ENCODE measurements at places on chromosomes 3 and 15. TPM values are rescaled to one million over a fixed set of nuclear protein-coding genes. Genes with fewer than 3 reads are reported as not detected.

Gene TEX55
- total RNA-seq: not detected

Gene TRPM1
- 0.08 TPM for total RNA-seq

DNA sequence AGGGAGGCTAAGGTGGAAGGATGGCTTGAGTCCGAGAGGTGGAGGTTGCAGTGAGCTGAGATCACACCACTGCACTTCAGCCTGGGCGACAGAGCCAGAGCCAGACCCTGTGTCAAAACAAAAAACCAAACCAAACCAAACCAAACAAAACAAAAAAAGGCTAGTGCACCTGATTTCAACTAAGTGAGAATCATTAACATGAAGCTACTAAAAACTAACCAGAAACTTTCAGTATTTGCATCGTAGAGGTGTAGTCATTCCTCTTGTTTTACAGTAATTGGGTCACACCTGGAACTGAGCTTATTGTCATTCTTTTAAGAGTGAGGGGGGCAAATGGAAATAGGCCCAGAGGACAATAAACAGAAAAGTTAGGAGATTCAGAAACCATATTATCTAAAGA is 58.5 kb downstream of the ST6GAL1 start:
- H3K4me3 ChIP-seq: no peak overlapping the region
- H3K27ac ChIP-seq: no peak overlapping the region
- DNase-seq: no peak
- peaks cover 2% of the 10 kb centered on the region for H3K27me3 ChIP-seq
- no peaks in the 10 kb centered on the region for H3K36me3 ChIP-seq

- H3K27ac ChIP-seq: no peak overlapping the region
- peak; percentile 53 for DNase-seq
- H3K27me3 ChIP-seq: no peaks in the 10 kb centered on the region
These were observed 47.5 kb downstream of the RAB11A start for GRCh38 chr15:65916664-65917406.

Gene NRROS
- total RNA-seq: not detected

DNA sequence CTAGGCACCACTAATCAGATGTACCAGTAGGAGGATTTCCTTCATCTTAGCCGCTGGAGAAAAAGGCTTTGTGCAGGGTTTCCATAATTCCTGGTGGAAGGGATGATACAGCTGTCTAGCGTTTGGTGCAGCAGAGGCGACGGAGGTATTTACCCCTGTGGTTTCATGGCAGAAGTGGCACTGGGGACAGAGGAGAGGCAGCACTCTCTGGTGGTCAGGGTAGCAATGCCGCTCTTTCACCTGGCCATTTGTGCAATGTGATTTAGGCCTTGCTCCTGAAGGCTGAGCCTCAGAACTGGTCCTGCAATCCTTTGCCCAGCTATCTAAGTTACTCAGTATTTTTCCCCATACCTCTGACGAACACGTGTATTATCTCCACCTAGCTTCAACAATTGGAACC is 47.1 kb upstream of the BNIP2 start:
- H3K27me3 ChIP-seq: peaks cover 5% of the 10 kb centered on the region
- H3K4me3 ChIP-seq: no peak overlapping the region
- no peaks in the 10 kb centered on the region for H3K4me1 ChIP-seq

- no peak for DNase-seq
- no peaks in the 10 kb centered on the region for H3K36me3 ChIP-seq
- no peak overlapping the region for H3K27ac ChIP-seq
- no peak overlapping the region for H3K4me3 ChIP-seq
- no peaks in the 10 kb centered on the region for H3K4me1 ChIP-seq
- no peaks in the 10 kb centered on the region for H3K27me3 ChIP-seq
These were observed 390.7 kb upstream of the RGMA start for GRCh38 chr15:93479715-93480114.

Gene EBLN2
- 2.1 TPM for total RNA-seq

Gene FBXL22
- 2.1 TPM for total RNA-seq

DNA sequence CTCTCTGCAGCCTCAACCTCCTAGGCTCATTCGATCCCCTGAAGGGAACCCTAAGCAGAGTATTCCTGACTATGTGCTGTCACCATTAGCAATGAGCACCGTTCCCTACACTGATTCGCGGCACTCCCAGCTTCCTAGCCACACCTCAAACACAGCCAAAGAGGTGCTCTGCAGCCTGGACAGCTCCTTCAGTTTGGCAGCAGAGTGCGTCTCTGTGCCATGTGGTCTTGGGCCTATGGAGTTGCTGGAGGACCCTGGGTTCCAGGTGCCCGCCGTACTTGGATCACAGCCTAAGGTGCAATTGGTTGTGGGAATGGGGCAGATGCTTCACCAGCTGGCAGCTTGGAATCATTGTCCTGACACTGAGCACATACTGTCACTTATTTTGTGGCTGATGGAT is 17.3 kb upstream of the IL12A start:
- no peak for DNase-seq
- no peaks in the 10 kb centered on the region for H3K36me3 ChIP-seq
- no peak overlapping the region for H3K4me3 ChIP-seq
- H3K27me3 ChIP-seq: no peaks in the 10 kb centered on the region

Gene MYL3
- not detected for total RNA-seq

Gene WDR73
- total RNA-seq: 16.2 TPM

DNA sequence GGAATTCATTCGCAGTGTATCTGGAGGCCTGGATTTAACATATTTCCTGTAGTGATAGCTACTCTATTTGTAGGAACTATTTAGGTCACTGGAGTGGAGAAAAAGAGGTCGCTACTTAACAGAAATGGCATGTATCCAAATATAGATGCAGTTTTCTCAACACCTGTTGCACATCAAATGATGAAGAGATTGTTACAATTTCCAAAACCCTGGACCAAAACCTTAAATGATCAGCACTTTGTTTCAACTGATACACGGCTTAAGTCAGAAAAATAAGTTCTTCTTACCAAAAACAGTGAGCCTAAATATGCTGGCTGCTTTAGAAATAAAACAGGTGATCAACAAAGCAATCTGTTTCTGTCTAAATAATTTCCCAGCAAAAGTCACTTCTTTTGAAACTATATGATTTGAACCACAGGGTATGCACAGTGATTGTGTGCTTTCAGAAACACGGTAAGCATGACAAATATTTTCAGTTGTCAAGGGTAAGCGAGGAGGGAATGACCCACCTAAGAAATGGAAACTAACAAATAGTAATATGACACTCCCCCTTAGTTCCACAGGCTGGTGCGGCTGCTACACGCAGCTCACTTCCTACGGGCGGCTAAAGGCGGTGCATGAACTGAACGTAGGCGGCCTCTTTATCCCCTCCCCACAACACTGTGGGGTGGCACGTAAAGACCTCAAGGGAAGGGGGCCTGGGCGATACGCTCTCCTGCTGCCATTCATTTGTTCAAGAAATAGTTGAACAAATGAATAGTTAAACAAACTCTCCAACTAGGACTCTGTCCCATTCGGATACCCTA is 1.1 kb downstream of the EHD4 start:
- peak; percentile 57 for DNase-seq
- peaks cover 10% of the 10 kb centered on the region for H3K36me3 ChIP-seq
- H3K4me1 ChIP-seq: peaks cover 12% of the 10 kb centered on the region

DNA sequence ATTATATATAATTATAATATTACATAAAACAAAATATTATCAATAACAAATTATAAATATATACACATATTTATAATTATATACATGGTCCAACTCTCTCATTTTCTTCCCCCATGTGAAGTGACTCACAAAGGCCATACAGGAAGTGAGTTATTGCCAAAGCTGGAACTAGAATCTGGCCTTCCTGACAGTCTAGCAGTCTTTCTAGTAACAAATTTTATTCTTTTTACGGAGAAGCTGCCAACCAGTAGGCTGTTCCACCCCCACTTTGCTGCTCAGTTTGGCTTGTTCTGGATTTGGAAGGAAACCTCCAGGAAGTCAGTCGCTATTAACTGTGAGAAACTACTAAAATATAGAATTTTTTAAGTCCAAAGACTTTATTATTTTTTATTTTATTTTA is 79.6 kb downstream of the DHX36 start:
- H3K4me3 ChIP-seq: no peak overlapping the region
- no peak overlapping the region for H3K27ac ChIP-seq
- no peaks in the 10 kb centered on the region for H3K27me3 ChIP-seq
- peaks cover 21% of the 10 kb centered on the region for H3K36me3 ChIP-seq
- no peak for DNase-seq

Gene FETUB
- not detected for total RNA-seq

GRCh38 chr3:128425142-128425845 is 41.4 kb downstream of the DNAJB8 start:
- no peaks in the 10 kb centered on the region for H3K36me3 ChIP-seq
- peaks cover 8% of the 10 kb centered on the region for H3K4me1 ChIP-seq
- H3K4me3 ChIP-seq: no peak overlapping the region
- H3K27ac ChIP-seq: no peak overlapping the region
- no peak for DNase-seq

- DNase-seq: peak; percentile 86
- peaks cover 84% of the 10 kb centered on the region for H3K36me3 ChIP-seq
- no peaks in the 10 kb centered on the region for H3K27me3 ChIP-seq
- no peak overlapping the region for H3K4me3 ChIP-seq
These were observed 5.4 kb downstream of the ANKRD63 start for GRCh38 chr15:40277471-40277870.

Gene BMF
- 6.2 TPM for total RNA-seq

- no peak overlapping the region for H3K4me3 ChIP-seq
- DNase-seq: no peak
- no peak overlapping the region for H3K27ac ChIP-seq
These were observed 114.7 kb downstream of the SNRK start for GRCh38 chr3:43400781-43401730.

DNA sequence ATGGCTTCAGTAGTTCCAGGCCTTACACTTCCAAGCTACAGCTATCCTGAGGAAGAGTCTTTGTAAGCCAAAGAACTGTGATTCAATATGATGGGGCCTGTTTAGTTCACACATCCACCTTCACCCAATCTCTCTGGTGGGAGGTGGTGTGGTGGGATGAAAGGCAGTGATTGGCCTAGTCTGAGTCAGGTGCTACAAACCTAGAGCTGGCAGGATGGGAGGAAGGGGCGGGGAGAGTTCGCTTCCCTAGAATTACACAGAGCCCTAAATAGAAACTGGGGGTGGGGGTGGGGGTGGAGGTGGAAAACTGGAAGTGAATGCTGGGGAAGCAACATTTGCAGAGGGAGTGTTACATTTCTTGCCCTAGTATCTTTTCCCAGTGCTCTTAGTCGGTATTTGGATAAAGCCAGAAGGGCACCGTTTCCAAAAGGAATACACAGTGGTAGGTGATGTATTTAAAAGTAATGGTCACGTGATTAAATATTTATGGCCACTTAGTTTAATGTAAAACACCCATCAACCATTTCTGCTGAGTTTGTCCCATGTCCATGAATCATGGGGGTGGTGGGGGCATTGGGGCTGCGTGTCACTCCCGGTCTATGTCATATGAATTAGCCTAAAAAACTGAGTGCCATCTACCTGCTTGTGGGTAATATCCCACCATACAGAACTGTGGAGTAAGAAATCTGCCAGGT is 247.6 kb upstream of the PROK2 start:
- no peak overlapping the region for H3K27ac ChIP-seq
- H3K27me3 ChIP-seq: no peaks in the 10 kb centered on the region
- no peak for DNase-seq
- peaks cover 56% of the 10 kb centered on the region for H3K4me1 ChIP-seq

DNA sequence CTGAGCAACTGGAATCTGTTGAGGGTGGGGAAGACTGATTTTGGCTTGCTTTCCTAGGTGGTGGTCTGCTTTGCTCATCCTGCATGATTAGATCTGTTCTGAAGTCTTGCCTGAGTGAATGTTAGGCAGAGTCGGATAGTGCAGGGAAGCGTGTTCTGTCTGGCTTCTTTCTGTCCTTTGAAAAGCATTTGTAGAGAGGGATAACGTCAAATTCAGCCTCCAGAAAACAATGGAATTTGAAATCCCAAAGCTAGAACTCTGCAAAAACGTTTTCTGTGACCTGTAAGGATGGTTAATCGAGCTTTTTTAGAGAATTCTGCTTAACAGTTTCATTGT is 1.4 kb downstream of the GLCE start:
- H3K27ac ChIP-seq: no peak overlapping the region
- no peak for DNase-seq
- peaks cover 12% of the 10 kb centered on the region for H3K4me1 ChIP-seq
- peaks cover 3% of the 10 kb centered on the region for H3K36me3 ChIP-seq

- H3K4me3 ChIP-seq: no peak overlapping the region
- no peak for DNase-seq
- H3K36me3 ChIP-seq: no peaks in the 10 kb centered on the region
These were observed 345.0 kb downstream of the GRM7 start for GRCh38 chr3:7205962-7206361.

- H3K4me1 ChIP-seq: no peaks in the 10 kb centered on the region
- no peak overlapping the region for H3K27ac ChIP-seq
- no peaks in the 10 kb centered on the region for H3K27me3 ChIP-seq
- H3K4me3 ChIP-seq: no peak overlapping the region
These were observed 256.6 kb downstream of the CNTN3 start for GRCh38 chr3:74357881-74358280.

GRCh38 chr3:138327831-138328230 is 1.8 kb downstream of the NME9 start:
- peaks cover 14% of the 10 kb centered on the region for H3K4me1 ChIP-seq
- no peak overlapping the region for H3K27ac ChIP-seq
- no peaks in the 10 kb centered on the region for H3K36me3 ChIP-seq

Gene AMIGO3
- 4.0 TPM for total RNA-seq

DNA sequence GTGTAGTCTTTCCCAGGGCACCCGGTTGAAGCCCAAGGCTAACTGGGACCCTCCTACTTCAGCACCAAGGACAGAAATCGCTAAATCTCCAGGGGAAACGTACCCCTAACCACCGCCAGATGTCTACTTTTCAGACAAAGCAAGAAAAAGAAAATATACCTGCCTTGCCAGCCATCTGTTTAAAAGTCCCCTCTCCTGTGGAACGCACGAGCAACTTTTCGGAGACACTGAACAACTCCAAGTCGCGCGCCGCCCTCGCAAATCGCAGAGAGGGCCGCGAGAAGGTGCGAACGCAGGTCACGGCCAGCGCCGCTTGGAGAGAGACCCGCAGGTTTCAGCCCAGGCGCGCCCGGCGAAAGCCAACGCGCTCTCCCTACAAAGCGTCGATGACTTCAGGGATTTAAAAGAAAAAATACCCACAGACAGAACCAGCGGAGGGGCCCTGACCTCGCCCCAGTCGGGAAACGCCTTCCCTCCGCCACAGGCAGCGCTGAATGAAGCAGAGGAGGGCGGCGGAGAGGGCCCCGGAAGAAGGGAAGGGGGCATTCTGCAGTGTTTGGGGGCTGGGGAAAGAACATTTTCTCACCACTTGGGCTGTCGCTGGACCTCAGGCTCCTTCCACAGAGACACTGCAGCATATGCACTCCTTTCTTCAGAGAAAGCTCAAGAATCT is 213.1 kb downstream of the FGF12 start:
- DNase-seq: no peak
- peaks cover 5% of the 10 kb centered on the region for H3K27me3 ChIP-seq
- no peak overlapping the region for H3K4me3 ChIP-seq

- no peaks in the 10 kb centered on the region for H3K27me3 ChIP-seq
- H3K4me1 ChIP-seq: no peaks in the 10 kb centered on the region
- H3K27ac ChIP-seq: no peak overlapping the region
- no peak overlapping the region for H3K4me3 ChIP-seq
- H3K36me3 ChIP-seq: no peaks in the 10 kb centered on the region
These were observed 115.5 kb upstream of the ARPP21 start for GRCh38 chr3:35523838-35524237.

Measured in SJSA1 (cell line).